ENCODE measurements at places on chromosomes 1 and 21.

DNA sequence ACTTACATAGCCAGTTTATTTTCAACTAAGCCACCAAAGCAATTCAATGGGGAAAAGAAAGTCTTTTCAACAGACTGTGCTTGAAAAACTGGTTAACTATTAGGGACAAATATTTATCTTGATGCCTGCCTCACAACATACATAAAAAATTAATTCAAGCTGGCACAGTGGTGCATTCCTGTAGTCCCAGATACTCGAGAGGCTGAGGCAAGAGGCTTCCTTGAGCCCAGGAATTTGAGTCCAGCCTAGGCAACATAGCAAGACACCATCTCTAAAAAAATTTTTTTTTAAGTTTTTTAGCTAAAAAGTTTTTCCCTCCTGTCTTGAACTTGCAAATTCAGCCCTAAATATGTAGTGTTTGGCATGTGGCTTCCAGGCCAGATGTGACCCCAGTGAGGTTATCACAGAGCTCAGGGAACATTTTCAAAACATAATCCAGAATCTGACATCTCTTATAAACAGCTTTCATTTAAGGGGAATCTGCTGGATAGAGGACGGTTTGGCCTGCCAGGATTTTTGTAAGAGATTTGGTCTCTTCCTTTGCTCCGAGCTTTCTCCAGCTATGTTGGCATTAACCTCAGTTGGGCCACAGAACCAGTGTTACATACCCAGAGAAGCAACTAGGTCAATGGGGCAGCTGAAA is 46.4 kb downstream of the COL6A1 start:
- no peak for DNase-seq

- DNase-seq: no peak
Observed at GRCh38 chr21:35475762-35476161, 426.7 kb upstream of the RUNX1 start.

DNA sequence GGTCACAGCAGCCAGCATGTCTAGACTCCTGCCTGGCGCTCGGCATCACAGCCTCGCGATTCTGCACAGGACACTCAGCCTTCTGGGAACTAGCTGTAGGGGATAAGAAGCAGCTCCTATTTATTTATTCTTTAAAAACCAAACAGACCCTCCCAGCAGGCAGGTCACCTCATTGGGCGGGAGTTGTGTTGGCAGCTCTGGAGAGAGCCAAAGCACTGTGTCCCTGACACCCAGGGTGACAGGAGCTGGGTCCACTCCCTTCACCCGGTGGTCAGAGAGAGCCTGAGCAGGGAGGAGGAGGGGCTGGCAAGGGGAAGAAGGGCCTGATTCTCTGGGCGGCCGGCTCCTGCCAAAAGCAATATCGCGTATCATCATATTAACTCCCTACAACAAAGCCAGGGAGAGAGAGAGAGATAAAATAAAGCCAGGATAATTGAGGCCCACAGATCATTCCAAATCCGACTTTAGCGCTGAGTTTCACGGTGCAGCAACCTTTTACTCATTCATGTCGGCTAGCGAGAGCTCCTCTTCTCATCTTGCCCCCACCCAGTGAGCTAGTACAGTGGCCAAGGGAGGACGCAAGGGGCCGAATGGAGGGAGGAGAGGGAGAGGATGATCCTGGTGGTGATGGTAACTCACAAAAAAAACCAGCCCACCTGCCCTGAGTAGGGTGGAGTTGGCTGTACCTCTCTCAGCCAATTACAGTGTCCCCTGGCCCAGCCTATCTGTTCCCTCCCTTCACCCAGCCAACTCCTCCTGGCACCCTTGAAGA is 79.8 kb upstream of the IFFO2 start:
- no peak for DNase-seq

DNA sequence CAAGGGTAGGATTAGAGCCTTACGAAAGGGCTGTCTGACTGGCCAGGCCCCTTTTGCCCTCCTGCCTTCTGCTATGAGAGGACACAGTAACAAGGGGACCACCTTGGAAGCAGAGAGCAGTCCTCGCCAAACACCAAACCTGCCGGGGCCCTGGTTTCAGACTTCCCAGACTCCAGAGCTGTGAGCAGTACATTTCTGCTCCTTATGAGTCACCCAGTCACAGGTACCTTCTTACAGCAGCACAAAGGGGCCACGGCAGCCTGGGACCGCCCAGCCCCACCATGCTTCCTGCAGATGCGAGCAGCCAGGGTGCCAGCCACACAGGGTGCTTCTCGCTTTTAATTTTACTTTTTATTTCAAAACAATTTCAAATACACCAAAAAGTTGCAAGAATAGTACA is 17.2 kb upstream of the POFUT2 start:
- no peak for DNase-seq

- DNase-seq: no peak
Observed at GRCh38 chr1:33222381-33222780, 33.9 kb upstream of the ZNF362 start.

DNA sequence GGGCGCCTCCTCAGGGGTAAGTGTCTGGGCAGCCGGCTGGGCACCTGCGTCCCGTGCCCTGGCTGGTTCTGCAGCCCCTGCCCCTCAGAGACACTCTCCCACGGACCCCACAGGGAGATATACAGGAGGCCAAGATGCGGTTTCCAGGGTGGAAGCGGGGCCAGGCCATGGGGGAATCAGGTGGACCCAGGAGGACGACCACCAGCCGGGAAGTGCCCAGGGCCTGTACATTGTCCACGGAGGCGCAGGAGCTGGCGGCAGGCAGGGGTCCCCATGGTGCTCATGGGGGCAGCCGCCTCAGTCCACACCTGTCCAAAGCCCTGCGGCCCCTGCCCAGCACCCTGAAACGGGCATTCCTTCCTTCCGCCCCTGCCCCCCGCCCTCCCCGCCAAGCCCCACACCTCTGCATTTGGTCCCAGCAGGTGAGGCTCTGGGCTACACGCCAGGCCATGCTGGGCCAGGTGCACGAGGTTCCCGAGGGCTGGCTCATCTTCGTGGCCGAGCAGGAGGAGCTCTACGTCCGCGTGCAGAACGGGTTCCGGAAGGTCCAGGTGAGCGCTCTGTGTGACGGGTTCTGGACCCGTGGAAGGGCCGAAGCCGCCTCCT is 36.7 kb downstream of the SLC19A1 start:
- no peak for DNase-seq

DNA sequence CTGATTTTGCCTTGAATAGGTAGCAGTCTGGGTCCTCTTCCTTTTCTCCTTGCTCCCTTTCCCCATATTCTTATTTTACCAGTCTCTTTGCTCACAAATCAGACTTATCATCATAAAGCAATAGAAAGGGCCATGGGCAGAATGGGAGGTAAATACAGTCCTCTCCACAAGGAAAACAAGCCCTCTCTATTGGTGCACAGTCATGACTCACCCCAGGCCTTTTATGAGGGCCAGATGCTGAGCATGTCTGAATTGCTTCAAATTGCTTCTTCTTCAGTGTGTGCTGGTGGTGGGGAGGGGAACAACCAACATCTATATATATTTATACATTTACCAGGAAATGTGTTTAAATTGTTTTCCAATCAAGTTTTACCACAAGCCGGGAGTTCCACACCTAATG is 75.2 kb downstream of the GFI1 start:
- DNase-seq: no peak

DNA sequence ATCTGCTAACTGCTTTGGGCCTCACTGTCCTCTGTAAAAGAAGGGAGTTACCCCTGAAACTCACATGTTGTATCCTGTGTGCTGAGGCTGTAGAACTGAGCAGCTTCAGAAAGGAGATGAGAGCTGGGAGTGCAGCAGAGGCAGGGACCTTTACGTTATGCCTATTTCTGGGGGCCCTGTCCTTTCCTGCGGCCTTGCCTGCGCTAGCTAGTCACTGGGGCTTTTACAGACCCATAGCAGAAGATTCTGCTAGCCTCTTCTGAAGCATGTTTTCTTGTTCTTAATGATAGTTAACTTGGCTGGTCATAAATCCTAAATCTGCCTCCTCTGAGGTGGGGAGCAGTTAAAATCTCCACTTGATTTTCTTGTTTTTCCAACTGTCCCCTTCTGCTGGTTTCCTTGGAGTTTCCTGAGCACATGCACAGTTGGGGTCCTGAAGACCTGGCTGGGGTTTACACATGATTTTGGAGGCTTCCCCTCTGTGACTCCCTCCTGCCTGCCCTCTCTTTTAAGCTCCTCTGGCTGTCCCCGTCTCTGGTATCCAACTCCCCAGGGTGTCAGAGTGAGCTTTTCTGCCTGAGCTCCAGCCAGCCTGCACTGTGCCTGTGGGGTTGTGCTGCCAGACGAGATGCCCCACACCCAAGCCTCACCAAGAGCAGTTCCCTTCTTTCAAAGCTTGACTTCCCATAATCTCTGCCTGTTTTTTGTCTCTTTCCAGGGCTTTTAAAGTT is 76.6 kb downstream of the NOS1AP start:
- no peak for DNase-seq
